Natural killer cell (primary cell): ENCODE measurements at places on chromosomes 1 and 21. TPM values are rescaled to one million over a fixed set of nuclear protein-coding genes. Genes with fewer than 3 reads are reported as not detected.
A peak's percentile ranks its signal among the peaks of the same experiment; 100 is the strongest.

Gene IGSF9
- not detected for total RNA-seq

GRCh38 chr1:88552226-88552625 lies 131.8 kb upstream of the PKN2 start:
- DNase-seq = no peak

DNA sequence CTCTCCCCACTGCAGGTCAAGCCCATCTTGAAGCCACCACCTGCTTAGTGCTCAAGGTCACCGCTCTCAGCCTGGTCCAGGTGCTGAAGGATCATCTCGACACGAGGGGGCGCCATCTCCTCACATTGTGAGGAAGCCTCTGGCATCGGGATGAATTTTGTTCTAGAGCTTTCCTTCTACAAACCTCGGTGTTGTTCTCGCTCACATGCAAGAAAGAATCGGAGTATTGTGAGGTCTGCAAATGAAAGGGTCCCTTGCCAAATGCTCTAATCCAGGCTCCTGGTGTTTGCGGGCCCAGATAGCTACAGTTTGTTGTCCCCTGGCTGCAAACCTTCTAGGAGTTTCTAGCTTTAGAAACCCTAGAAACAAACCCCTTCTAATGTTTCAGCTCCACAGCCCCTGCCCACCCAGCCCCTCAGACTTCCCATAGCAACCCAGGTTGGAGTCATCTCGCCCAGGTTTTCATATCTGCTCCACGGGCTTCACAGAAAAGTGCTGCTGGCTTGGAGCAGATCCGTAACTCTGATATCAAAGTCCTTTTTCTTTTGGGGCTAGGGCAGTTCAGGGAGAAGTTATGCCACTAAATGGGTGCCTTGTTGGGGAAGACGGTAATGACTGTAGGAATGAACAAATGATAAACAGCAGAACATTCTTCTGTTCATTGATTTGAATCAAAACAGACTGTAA lies 8.6 kb upstream of the ATP5PO start:
- DNase-seq = peak; percentile 94

DNA sequence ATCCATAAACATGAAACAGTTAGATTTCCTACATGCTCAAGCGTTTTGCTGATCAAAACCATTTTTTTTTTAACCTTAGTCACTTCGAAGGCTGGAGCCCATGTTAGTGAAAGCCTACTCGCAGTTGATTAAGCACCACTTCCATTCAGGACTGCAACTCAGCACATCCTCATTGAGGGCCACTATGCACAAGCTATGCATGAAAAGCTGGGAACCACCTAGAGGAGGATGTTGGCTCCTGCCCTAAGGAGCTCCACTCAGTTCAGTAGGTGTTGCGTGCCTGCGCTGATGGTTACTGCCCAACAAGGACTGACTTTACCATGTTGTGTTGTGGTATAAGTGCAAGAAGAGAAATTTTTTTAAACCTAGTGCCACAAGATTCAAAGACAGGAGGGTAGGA lies 181.4 kb upstream of the L1TD1 start:
- DNase-seq = no peak

DNA sequence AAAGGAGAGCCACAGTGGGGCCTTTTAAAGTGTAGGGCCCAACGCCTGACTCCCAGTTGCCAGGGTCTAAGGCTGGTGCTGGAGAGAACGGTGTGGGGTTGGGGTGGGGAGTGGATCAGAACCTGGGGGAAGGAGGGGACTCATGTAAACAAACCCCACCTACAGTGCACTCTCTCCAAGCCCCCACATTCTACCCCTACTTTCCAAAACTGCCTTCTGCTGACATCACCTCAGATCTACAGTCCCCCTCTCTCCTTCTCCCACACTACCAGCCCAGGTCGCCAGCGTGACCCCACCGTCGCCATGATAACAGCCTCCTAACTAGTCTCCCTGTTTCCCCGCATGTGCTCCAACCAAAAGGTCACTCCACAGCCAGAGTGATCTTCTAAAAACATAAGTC lies 26.6 kb downstream of the TNNT2 start:
- DNase-seq = no peak

- DNase-seq = no peak
Measured at GRCh38 chr1:83033682-83034081, 965.2 kb downstream of the TTLL7 start.

Gene GBP7
- 0.75 TPM for total RNA-seq

Gene OR2AK2
- 0.88 TPM for total RNA-seq

DNA sequence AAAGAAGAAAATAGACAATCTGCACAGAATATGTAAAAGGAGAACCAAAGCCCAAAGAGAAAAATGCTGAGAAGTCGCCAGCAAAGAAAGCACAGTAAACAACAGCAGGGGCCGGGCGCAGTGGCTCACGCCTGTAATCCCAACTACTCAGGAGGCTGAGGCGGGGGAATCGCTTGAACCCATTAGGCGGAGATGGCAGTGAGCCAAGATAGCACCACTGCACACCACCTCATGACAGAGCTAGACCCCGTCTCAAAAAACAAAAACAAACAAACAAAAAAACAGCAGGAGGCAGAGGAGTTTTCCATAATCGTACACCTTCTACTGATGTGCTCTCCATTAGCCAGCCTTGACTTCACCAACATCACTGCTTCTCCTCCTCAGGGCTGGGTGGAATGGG lies 153.2 kb downstream of the LYPLAL1 start:
- no peak for DNase-seq

DNA sequence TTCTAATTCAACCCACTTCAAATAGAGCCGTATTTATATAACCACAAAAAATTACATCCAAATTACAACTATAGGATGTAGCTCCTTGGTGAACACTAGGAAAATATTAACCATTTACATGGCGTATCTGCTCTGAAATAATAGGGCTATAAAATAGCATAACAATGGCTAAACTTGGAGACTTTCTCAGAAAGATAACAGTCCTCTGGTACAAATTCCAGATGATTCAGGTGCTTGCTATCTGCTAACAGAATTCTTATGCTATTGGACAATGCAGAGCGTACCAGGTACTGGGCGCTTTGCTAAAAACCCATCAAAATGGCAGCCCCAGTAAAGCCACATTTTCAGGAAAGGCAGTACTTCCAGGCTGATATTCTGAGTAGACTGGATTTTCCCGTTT lies 209.7 kb upstream of the C8B start:
- DNase-seq = no peak

- no peak for DNase-seq
Measured at GRCh38 chr1:159000625-159001024, 9.1 kb upstream of the IFI16 start.
